Glutamatergic neuron (in vitro differentiated cells): ENCODE measurements at places on chromosomes 2 and 18.

GRCh38 chr2:105573490-105573889 is 171.2 kb upstream of the NCK2 start:
- H3K4me3 ChIP-seq: no peak overlapping the region
- peaks cover 4% of the 10 kb centered on the region for H3K36me3 ChIP-seq
- DNase-seq: no peak
- H3K27me3 ChIP-seq: no peaks in the 10 kb centered on the region

- H3K4me3 ChIP-seq: no peak overlapping the region
- H3K36me3 ChIP-seq: no peaks in the 10 kb centered on the region
- peaks cover 4% of the 10 kb centered on the region for H3K4me1 ChIP-seq
- no peaks in the 10 kb centered on the region for H3K27me3 ChIP-seq
- DNase-seq: no peak
- H3K27ac ChIP-seq: no peak overlapping the region
These were observed 27.7 kb downstream of the FHL2 start for GRCh38 chr2:105371156-105371555.

DNA sequence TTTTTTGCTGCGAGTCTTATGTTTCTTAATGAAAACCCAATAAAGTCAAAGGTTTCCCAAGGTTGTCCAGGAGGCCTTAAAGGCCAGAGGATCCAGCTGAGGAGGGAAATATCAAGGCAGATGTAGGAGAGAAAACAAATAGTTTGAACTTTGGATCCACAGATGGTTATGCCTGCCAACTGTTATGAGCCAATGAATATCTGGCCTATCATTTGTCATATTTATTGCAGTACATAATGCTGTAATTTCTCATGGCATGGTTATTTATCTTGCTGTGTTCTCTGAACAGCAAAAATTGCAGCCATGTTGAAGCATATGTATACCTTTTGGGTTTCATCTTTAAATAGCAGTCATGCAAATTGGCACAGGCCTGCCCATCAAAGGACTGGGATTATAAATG is 38.2 kb upstream of the CAVIN2 start:
- no peak overlapping the region for H3K27ac ChIP-seq
- H3K36me3 ChIP-seq: peaks cover 4% of the 10 kb centered on the region
- DNase-seq: no peak
- no peak overlapping the region for H3K4me3 ChIP-seq
- H3K27me3 ChIP-seq: peaks cover 5% of the 10 kb centered on the region

DNA sequence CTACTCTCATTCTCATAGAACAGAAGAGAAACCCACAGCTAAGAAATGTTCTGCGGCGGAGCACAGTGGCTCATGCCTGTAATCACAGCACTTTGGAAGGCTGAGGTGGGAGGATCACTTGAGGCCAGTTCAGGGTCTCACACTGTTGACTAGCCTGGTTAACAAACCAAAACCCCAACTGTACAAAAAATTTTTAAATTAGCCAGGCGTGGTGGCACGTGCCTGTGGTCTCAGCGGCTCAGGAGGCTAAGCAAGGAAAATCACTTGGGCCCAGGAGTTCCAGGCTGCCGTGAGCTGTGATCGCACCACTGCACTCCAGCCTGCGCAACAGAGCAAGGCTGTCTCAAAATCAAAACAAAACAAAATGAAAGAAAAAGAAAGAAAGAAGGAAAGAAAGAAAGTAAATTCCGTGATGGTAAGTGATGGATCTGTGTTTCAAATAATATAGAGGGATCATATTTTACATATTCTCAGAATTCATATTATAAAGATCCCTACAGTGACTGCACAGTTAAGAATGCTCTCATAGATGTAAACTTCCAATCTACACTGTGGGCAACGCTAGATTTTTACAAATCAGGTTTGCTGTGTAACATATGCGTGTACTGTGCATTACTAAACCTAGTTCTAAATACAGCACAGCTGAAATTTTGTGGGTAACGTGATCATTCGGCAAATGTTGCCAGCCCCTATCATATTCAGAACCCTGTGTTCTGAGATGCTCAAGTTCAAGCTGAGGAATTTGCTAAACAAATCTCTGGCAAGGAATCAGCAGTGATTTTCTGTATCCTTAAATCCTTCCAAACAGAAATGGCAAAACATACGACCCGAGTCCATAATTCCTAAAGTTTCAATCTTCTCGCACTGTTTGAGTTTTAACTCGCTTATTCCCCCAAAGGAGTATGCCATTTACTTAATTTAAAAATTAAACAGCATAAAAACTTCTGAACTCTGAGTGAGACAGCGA is 1.2 kb upstream of the RAB12 start:
- H3K4me1 ChIP-seq: peaks cover 17% of the 10 kb centered on the region
- H3K36me3 ChIP-seq: no peaks in the 10 kb centered on the region
- peak overlapping the region; percentile 89 for H3K4me3 ChIP-seq
- H3K27me3 ChIP-seq: peaks cover 8% of the 10 kb centered on the region
- peak overlapping the region; percentile 74 for H3K27ac ChIP-seq
- DNase-seq: no peak

DNA sequence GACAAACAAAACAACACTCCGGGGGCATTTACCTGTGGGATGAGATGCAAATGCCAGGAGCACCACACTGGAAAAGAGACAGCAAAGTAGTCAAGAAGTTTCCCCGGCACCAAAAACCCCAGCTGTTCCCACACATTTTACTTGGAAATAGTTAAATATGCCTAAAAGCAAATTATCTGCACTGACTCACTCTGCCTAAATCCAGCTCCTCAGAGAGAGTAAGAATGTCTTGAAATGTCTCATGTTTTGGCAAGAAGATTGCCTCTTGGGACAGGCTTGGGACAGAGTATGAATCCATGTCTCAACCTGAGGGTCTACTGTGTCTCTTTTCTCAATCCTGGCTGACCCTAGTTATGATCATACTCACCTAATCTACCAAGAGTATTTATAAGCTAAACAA is 87.5 kb upstream of the RIOK3 start:
- no peaks in the 10 kb centered on the region for H3K36me3 ChIP-seq
- H3K27ac ChIP-seq: no peak overlapping the region
- H3K4me3 ChIP-seq: no peak overlapping the region
- no peaks in the 10 kb centered on the region for H3K27me3 ChIP-seq
- no peaks in the 10 kb centered on the region for H3K4me1 ChIP-seq

- no peak overlapping the region for H3K27ac ChIP-seq
- peaks cover 6% of the 10 kb centered on the region for H3K4me1 ChIP-seq
- no peak for DNase-seq
- peaks cover 7% of the 10 kb centered on the region for H3K27me3 ChIP-seq
These were observed 25.3 kb downstream of the EMILIN2 start for GRCh38 chr18:2872095-2872494.

- DNase-seq: no peak
- H3K36me3 ChIP-seq: peaks cover 2% of the 10 kb centered on the region
- no peak overlapping the region for H3K4me3 ChIP-seq
- H3K27ac ChIP-seq: no peak overlapping the region
- H3K27me3 ChIP-seq: no peaks in the 10 kb centered on the region
These were observed 166.7 kb upstream of the ZNF521 start for GRCh38 chr18:25518716-25519053.

DNA sequence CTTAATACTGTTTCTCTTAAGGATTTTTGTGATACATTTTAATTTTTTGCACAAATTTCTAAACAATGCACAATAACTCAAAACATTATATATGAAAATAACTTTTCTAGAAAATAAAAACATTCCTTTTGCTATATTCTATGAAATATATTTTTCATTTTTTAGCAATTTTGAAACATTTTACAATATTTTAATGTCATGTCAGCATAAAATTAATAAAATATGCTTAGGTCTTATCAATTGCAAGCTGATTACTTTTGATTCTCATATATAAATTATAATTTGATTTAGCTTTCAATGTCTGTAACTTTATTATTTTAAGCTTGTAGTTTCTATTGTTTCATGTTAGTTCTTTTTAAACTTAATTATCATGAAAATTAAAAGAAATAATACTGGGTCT is 898.7 kb downstream of the TMEM182 start:
- no peaks in the 10 kb centered on the region for H3K36me3 ChIP-seq
- DNase-seq: no peak
- no peak overlapping the region for H3K4me3 ChIP-seq
- no peaks in the 10 kb centered on the region for H3K27me3 ChIP-seq

DNA sequence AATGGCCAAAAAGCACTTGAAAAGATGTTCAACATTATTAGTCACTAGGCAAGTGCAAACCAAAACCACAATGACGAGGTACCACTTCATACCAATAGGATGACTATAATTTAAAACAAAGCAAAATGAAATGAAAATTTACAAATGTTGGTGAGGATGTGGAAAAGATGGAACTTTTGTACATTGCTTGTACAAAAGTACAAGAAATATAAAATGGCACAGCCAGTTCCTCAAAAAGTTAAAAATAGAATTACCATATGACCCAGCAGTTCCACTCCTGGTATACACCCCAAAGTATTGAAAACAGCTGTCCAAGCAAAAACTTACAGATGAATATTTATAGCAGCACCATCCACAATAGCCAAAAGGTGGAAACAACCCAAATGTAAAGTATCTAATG is 107.8 kb upstream of the XPO1 start:
- H3K27ac ChIP-seq: no peak overlapping the region
- no peaks in the 10 kb centered on the region for H3K27me3 ChIP-seq
- no peak overlapping the region for H3K4me3 ChIP-seq
- H3K4me1 ChIP-seq: no peaks in the 10 kb centered on the region
- H3K36me3 ChIP-seq: peaks cover 6% of the 10 kb centered on the region

DNA sequence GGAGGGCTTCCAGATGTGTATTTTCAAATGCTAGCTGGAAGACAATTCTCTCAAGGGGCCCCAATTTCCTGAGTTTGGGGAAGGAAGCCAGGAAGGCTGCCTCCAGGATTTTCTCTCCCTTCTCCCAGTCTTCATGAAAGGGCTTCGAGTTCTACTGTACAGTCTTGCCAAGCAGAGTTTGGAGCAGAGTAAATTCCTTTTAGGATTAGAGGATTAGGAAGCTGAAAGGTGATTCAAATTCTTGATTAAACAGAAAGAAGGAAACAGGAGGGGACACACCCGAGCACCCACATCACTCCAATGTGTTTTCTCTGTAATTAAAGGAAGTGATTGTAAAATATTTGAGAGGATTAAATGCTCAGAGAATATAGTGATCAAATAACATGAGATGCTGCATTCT is 217.8 kb downstream of the SETBP1 start:
- no peak overlapping the region for H3K27ac ChIP-seq
- H3K4me3 ChIP-seq: no peak overlapping the region
- peaks cover 58% of the 10 kb centered on the region for H3K4me1 ChIP-seq
- no peak for DNase-seq
- H3K36me3 ChIP-seq: no peaks in the 10 kb centered on the region

DNA sequence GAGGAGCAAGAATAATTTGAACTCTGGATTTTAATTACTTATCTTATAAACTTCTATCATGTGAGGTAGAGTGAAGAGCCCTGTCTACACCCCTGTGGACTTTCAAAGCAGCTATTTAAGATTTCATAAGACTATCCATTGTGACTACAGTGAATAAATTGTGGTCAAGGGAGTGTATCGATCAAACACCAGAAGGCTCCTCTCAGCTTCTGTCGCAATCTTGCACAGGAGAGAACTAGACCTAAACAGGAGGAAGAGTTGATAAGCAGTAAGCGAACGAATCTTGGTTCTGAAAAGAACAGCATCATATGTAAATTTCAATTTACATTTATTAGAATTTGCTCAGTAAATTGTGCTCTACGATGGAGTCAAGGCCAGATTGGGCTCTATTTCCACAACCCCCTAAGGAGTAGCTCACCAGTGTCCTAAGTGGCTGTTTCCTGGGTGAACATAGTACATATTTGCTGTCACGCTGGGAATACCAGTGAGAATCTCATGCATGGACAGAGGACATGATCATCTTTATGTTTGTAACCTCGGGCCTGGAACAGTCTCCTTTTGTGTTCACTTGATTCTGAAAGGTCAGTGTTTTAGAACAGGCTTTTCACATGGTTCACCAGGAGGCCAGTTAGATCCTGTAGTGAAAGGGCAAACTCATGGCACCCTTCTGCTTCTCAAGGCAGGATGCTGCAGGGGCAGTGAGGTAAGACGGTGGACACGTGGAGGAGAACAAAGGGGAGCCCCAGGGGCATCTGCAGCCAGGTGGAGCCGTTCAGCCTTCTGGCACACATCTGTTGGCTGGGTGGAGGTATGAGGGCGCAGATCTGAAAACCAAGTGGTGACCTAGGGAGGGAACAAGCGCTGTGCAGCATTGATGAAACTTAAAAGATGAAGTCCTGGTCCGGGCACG is 33.3 kb downstream of the NPAS2 start:
- peaks cover 9% of the 10 kb centered on the region for H3K4me1 ChIP-seq
- no peaks in the 10 kb centered on the region for H3K36me3 ChIP-seq
- peaks cover 4% of the 10 kb centered on the region for H3K27me3 ChIP-seq
- peak overlapping the region; percentile 62 for H3K27ac ChIP-seq
- H3K4me3 ChIP-seq: no peak overlapping the region
- peak; percentile 37 for DNase-seq

- peak; percentile 32 for DNase-seq
- H3K4me3 ChIP-seq: peak overlapping the region; percentile 53
- H3K36me3 ChIP-seq: no peaks in the 10 kb centered on the region
- peaks cover 9% of the 10 kb centered on the region for H3K4me1 ChIP-seq
- no peak overlapping the region for H3K27ac ChIP-seq
These were observed 146.1 kb upstream of the SATB2 start for GRCh38 chr2:199603721-199604291.

DNA sequence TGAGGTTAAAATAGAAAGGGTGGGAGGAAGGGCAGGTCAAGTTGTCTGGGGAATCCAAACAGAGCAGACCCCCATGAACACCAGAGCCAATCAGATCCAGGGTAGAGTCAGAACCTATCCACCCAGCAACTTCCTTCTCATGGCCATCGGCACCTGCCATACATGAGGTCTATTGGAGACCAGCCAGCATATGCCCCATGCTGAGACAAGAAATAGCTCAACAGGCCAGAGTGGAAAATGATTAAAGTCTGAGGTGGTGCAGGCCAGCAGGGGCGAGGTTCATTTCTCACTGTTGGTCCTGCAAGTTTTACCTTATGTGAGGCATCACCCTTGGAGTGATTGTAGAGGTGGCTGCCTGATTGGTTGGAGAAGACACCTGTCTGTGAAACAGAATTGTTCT is 89.2 kb downstream of the LONRF2 start:
- H3K4me3 ChIP-seq: no peak overlapping the region
- H3K27me3 ChIP-seq: peaks cover 6% of the 10 kb centered on the region
- DNase-seq: no peak
- H3K4me1 ChIP-seq: peaks cover 15% of the 10 kb centered on the region

DNA sequence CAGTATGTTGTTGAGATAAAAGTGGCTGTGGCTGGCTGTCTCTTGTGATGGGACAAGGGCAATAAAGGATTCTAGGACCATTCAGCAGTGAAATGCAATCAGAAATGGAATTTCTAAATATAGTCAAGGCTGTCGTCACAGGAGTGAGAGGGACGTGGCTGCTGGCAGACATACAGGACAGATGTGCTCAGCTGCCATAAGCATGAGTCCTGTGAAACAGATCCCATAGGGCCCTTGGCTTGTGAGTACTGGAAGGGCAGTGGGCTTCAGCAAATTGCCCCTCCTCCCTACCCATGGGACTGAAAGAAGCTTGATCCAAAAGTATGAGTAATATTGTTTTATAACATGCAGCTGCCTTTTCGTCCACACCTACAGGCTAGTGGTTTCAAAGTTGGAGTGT is 4.2 kb upstream of the CNNM3 start:
- peaks cover 34% of the 10 kb centered on the region for H3K4me1 ChIP-seq
- H3K27ac ChIP-seq: peak overlapping the region; percentile 74
- peak overlapping the region; percentile 55 for H3K4me3 ChIP-seq
- no peaks in the 10 kb centered on the region for H3K36me3 ChIP-seq
- DNase-seq: peak; percentile 52

- H3K36me3 ChIP-seq: no peaks in the 10 kb centered on the region
- no peak overlapping the region for H3K4me3 ChIP-seq
- no peaks in the 10 kb centered on the region for H3K4me1 ChIP-seq
- DNase-seq: no peak
- H3K27ac ChIP-seq: no peak overlapping the region
These were observed 111.4 kb downstream of the METTL4 start for GRCh38 chr18:2459886-2460285.
